ENCODE measurements at places on chromosomes 1 and 21.

- DNase-seq = no peak
These were observed 62.3 kb downstream of the NID1 start for GRCh38 chr1:236002572-236002971.

- DNase-seq = no peak
These were observed 2.1 kb downstream of the GALNT2 start for GRCh38 chr1:230068952-230069684.

DNA sequence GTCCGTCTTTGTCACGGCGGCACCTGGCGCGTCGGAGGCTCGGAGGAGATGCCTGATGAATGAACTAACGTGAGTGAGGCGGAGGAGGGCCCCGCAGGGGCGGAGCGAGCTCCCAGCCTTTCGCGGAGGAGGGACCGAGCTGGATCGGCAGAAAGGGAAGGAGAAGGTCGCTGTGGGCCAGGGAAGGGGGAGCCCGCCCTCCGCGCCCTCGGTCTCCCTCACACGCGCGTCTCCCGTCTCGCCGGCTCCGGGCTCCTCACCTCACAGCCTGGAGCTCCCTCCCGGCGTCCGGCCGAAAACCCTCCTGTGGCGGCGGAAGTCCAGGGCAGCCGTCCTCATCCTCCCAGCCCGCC, 519 bp downstream of the ZNF496 start:
- DNase-seq = peak; percentile 29

DNA sequence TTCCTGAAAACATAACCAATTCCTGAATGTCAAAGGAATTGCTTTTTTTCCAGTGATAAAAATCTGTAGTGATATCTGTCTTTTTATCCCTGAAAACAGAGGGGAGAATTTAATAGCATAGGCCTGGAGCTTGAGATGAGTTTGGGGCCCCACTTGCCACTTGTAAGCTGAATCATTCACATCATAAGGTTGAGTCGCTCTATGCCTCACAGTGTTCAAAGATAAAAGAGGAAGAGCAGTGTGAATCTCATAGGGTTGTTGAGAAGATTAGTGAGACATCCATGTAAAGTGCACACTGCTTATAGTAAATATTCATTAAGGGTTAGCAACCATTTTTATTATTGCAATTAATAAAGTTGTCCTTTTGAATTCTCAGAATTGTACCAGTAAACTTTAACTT, 271.3 kb downstream of the DNM3 start:
- no peak for DNase-seq

DNA sequence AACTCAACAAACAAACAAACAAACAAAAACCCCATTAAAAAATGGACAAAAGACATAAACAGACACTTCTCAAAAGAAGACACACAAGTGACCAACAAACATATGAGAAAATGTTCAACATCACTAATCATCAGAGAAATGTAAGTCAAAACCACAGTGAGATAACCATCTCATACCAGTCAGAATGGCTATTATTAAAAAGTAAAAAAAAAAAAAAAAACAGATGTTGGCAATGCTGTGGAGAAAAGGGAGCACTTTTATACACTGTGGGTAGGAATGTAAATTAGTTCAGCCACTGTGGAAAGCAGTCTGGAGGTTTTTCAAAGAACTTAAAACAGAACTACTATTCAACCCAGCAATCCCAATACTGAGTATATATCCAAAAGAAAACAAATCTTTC, 94.7 kb downstream of the PLPP3 start:
- DNase-seq = peak; percentile 14

DNA sequence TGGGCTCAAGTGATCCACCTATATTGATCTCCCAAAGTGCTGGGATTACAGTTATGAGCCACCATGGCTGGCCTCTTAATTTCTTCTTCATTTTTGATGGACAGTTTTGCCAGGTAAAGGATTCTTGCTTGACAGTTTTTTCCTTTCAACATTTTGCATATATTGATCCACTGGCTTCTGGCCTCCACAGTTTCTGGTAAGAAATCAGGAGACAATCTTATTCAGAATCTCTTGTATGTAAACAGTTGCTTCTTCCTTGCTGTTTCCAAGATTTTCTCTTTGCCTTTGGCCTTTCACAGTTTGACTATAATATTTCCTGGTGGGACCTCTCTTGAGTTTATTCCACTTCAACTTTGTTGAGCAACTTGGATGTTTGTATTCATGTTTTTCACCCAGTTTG, 20.1 kb upstream of the KLF18 start:
- no peak for DNase-seq

DNA sequence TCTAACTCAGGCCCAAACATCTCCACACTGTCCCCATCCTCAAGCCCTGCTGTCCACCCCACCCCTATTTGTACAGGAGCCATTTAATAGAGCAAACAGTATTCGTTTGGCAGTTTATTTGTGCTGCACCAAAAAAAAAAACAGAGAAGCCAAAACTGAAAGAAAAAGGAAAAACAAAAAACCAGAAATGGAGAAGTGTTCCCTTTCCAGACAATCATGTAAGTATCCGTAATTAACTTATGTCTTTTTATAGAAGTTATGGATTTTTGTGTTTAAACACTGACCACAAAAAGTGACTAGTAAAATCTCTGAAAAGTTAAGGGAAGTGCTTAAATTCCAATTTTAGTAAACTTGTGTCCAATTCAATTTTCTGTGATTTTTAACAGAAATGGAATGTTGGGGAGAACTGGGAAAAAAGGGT, 40.4 kb upstream of the ZBTB18 start:
- no peak for DNase-seq

DNA sequence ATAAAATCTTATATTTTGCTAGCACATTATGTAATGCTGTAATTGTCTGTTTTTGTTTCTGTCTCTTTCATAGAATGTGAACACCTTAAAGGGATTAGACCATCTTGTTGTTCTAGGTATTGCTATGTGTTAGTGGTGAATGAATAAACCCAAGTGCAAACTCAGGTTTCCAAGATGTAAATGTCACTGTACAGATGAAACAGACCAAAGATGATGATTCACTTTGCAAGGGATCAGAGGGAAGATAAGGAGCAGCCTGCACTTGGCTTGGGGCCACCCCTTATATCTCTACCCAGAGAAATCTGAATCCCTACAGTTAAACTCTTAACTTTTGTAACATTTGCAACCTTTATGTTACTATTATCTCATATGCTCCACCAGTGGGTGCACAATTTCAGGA, 25.4 kb downstream of the UROD start:
- no peak for DNase-seq

DNA sequence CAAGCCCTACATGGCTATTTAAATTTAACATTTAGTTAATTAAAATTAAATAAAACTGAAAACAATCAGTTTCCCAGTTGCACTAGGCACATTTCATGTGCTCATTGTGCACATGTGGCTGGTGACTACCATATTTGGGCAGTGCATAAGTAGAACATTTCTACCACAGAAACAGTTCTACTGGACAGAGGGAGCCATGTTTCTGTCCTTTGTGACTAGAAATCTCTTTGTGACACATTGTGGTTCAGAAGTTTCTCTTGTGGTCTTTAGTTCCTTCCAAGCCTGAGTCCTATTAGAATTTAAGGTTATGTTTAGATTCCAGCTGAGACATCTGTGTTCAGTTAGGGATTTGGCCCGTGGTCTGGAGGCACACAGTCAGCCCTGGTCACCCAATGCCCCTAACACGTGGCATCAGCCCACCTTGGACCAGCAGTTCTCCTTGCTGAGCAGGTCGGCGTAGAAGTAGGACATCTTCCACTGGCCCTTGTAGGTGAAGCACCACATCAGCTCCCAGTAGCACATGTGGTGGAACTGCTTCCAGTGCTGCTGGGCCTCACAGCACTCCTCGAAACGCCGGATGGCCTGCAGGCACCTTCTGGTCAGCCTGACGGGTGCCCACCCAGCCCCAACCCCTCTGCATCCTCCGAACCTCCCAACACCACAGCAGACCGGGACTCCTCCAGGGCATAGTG, 29.1 kb downstream of the TTC39A start:
- no peak for DNase-seq

DNA sequence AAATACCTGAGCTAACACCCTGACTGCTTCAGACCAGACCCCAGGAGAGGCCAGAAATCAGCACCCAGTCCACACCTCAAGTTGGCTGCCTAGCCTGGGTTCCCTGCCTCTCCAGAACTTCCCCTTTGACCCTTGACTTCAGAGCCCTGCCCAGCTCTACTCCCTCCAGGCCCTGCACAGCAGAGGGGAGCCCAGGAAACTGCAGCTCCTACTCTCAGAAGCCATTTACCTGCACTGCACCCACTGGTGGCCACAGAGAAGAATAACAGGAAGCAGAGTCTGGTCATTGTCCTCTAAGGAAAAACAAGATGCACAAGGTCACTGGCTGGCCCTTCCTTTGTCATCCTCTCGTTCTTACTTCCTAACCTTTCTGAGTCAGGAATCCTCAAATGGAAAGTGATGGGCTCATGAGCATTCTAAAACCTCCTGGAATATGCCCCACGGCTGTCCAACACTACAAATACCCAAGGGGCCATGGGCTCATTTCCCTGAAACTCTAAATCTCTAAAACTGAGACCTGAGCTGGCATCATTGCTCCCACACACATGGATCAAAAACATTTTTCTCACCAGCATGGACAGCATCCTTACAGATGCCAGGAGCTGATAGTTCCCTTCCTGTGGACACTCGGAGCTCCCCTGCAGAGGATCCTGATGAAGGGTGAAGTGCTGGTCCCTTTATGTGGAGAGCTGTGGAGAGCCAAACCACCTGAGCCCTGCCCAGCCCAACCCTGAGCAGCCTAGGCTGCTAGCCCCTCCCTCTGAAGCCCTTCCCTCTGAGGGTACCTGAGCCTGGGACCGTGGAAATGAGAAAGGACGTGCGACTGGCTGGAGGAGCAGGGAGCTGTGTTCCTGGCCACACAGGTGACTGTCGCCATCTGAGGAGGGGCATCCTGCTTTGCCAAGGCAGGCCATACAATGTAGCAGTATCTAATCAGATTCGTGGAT, at the start of gene ITLN2:
Gene ITLN2, minus strand, starts transcription at position 652 of the 947 bp plus-strand sequence. Its CDS starts 68 bp downstream, at position 584.
- DNase-seq = no peak

DNA sequence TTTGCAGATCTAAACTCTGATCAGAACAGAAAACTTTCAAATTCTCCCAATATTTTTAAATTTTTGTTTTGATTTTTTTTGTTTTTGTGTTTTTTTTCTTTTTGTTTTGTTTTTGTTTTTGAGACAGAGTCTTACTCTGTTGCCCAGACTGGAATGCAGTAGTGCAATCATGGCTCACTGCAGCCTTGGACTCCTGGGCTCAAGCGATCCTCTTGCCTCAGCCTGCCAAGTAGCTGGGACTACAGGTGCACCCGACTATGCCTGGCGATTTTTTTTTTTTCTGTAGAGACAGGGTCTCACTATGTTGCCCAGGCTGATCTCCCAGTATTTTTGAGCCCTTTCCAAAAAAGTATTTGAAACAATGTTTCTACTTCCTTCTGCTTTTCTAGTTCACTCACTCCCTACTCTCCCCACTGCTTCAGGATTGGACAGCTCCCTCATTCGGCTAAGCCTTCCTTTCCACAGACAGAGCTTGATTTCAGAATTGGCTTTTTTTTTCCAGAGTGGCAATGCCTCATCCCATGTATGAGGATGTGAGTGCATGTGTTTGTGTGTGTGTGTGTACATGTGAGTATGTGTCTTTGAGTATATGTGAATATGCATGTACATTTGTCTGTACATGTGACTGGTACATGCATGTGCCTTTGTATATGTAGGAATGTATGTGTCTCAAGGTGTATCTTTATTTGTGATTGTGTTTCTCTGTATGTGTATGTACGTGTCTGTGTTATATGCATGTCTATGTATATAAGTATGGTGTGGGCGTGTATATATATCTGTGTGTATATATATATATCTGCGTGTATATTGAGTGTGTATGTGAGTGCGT, 11.9 kb downstream of the LHX4 start:
- no peak for DNase-seq

DNA sequence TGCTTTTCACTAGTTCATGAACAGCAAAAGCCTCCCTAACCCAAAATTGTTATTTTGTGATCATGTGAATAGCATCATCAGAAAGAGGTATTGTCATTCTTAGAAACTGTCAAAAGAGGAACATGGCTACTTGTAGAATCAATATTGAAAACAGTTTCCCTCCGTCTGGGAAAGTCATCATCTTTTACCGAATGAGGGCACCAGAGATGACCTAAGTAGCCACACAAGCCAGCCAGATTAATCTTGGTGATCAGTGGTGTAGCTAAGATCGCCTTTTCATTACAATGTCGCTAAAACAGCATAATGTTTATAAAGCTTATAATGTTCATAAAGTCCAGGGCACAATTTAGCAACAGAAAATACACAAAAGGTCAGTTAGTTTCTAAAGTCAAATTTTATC, 136.1 kb downstream of the SIPA1L2 start:
- no peak for DNase-seq

- no peak for DNase-seq
These were observed 9.4 kb upstream of the BARHL2 start for GRCh38 chr1:90726425-90726985.

DNA sequence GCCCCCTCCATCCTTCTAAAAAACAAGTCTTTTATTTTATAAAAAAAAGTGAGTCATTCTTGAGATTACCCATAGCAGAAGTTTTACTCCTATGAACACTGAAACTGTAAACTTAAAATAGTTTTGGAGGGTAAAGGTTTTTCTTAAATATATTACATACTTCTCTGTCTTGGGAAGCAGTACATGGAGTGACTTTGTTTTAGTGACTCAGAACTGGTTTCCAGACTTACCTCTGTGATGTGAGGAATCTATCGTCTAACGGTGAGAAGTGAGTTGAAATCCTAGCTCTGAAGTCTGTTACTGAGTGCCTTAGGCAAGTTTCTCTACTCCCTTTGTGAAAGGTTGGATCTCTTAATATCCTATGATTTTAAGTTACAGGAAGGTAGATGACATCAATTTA, 176.3 kb upstream of the POU3F1 start:
- no peak for DNase-seq
